ENCODE measurements at places on chromosomes 12 and 14.

- no peak for DNase-seq
Observed at GRCh38 chr12:4251967-4252366, 21.6 kb upstream of the CCND2 start.

GRCh38 chr14:32633224-32633859 lies 304.2 kb downstream of the AKAP6 start:
- no peak for DNase-seq

- DNase-seq, result no peak
Observed at GRCh38 chr12:116832353-116832752, 48.9 kb downstream of the HRK start.

- no peak for DNase-seq
Observed at GRCh38 chr12:57343703-57344378, 87.0 kb downstream of the R3HDM2 start.

DNA sequence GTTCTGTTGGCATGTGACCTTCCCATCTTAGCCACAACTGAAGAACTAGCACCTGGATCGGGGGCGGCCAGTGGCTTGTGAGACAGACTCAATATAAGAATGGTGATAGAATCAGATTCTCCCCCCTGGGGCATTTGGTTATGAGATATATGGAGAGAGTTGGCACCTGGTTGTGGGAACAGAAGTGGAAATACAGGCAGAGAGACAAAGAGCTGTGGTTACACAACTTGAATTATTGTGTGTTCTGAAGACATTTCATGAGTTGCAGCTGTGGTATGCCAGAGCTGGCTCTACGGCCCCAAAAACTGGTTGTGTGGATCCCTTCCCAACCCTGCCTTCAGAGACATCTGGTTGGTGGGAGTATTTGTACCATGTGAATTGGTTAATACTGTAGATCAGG lies 2.9 kb upstream of the MSRB3 start:
- DNase-seq, result no peak

DNA sequence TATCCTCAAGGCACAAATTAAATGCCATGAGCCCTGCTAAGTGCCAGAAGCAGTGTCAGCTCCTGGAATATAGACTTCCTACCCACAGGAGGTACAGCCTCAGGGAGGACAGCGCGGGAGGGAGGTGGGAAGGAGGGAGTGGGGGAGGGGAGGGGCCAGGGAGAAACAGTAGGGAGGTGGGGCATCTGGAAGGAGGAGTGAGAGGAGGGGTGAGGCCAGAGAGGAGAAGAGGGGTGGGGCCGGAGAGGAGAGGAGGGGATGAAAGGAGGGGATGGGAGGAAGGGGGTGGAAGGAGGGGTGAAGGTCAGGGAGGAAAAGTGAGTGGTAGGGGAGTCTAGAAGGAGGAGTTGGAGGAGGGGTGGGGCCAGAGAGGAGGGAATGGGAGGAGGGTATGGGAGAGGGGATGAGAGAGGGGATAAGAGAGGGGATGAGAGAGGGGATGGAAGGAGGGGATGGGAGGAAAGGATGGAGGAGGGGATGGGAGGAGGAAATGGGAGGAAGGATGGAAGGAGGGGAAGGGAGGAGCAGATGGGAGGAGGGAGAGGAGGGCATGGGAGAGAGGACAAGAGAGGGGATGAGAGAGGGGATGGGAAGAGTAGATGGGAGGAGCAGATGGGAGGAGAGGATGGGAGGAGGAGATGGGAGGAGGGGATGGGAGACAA lies 9.2 kb upstream of the CCDC197 start:
- no peak for DNase-seq

- DNase-seq, result no peak
Observed at GRCh38 chr12:82745807-82746206, 59.1 kb downstream of the TMTC2 start.

GRCh38 chr14:96202441-96203094 lies 2.1 kb upstream of the BDKRB2 start:
- no peak for DNase-seq

GRCh38 chr14:39876916-39877315 lies 444.7 kb upstream of the FBXO33 start:
- DNase-seq, result no peak

GRCh38 chr12:73421832-73422231 lies 1115.8 kb upstream of the ATXN7L3B start:
- DNase-seq, result no peak

DNA sequence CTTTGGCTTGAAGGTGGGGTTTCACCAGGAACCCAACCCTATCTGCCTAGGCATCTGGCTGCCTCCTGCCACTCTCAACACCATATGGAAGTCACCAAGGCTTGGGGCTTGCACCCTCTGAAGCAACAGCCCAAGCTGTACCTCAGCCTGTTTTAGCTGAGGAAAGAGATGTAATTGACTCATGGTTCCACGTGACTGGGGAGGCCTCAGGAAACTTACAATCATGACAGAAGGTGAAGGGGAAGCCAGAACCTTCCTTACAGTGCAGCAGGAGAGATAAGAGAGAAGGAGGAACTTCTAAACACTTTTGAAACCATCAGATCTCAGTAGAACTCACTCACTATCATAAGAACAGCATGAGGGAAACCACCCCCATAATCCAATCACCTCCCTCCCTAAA lies 26.9 kb downstream of the GLIPR1L1 start:
- no peak for DNase-seq

- no peak for DNase-seq
Observed at GRCh38 chr12:19675361-19675760, 236.1 kb downstream of the AEBP2 start.

GRCh38 chr12:75545636-75546035 lies 34.2 kb upstream of the KRR1 start:
- no peak for DNase-seq

- no peak for DNase-seq
Observed at GRCh38 chr14:23530375-23531055, 21.1 kb downstream of the ZFHX2 start.

- no peak for DNase-seq
Observed at GRCh38 chr14:34650786-34651584, 21.0 kb upstream of the SNX6 start.

GRCh38 chr12:106987846-106988245 lies 900 bp upstream of the MTERF2 start:
- DNase-seq, result no peak

DNA sequence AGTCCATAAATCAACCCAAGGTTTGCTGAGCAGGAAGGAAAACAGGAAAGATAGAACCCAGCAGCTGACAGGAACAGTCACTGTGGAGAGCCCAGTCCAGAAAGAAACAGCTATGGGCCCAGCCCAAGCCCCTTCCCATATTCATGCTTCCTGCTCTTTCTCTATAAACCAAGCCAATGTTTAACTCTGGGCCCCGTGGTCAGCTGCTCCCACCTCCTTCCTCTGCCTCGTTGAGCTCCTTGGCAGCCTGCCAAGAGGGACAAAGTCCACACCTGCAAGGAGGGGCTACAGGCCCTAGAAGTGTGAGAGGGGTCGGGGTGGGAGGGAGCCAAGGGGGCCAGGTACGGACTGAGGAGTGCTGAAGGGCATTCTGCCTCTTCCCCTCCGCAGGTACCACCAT lies 10.0 kb downstream of the SLC6A13 start:
- no peak for DNase-seq

GRCh38 chr14:95722525-95723190 lies 8.7 kb upstream of the TCL1A start:
- DNase-seq, result no peak

GRCh38 chr14:50967790-50968189 lies 23.5 kb upstream of the PYGL start:
- no peak for DNase-seq

- DNase-seq, result no peak
Observed at GRCh38 chr14:51616724-51617409, 34.8 kb upstream of the FRMD6 start.

DNA sequence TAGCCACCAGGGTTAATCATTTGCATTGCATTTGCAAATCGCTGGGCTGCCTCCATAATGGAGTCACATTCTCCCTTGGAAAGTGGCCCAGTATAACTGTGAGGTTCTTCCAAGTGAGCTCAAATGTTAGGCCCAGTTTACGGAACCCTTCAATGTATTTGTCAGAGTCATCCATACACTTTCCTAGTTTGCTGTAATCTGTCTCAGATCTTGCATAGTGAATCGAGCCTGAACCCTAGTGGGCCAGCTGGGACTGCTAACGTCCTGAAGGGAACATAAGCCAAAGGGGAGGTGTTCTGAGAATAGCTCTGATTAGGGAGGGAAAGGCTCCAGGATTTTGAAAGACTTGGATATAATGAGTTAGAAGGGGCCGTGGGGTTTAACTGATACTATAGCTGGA lies 406.3 kb downstream of the SLC6A15 start:
- no peak for DNase-seq

DNA sequence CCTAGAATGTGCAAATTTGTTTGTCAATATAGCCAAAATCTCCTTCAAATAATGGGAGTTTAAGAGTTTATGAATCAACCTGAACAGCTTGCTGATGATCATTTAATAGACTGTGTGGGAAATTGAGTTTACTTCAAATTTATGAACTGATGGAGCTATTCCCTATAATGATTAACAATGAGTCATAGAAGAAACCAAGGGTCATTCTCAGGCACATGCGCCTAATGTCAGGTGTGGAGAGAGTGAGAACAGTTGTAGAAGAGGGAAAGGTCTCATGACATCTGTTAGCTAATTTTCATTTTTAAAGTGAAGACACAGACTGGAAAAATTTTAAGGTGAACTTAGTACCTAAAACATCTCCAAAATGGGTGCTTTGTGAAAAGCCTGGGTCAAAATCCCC lies 191.8 kb downstream of the BMP4 start:
- DNase-seq, result no peak

DNA sequence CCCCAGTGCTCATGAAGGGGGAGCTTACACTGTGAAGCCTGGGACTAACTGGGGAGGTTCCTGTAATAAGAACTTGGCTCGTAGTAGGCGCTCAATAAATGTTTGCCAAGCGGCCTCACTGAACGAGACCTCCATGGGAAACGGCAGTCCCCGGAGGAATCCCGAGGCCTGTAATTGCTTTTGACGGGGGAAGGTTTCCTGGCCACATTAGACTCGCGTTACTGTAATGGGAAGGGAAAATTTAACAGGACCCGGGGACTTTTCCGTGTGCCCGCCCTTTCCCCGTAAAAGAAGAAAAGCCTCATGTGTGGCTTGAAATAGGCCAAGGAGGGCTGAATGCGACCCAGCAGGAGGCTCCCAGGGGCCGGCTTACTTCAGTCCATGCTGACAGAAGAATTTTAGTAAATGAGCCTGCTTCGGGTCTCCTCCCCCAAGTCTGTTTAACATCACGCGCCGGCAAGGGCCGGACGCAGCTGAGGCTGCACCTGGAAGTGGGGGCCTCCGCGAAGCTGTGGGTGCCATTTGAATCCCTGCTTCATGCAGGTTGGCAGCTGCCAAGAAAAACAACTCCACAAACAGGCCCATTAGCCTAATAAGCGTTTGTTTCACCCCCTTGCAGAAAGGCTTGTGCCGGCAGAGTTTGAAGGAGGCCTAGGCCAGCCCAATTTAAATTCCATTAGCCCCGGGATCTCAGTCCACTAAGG lies 39.8 kb upstream of the PWP1 start:
- DNase-seq, result no peak

GRCh38 chr14:53890611-53891101 lies 66.0 kb downstream of the BMP4 start:
- no peak for DNase-seq

GRCh38 chr12:6697584-6698351 lies 2.8 kb downstream of the PIANP start:
- no peak for DNase-seq

- no peak for DNase-seq
Observed at GRCh38 chr12:96502477-96502876, 13.1 kb downstream of the CFAP54 start.

DNA sequence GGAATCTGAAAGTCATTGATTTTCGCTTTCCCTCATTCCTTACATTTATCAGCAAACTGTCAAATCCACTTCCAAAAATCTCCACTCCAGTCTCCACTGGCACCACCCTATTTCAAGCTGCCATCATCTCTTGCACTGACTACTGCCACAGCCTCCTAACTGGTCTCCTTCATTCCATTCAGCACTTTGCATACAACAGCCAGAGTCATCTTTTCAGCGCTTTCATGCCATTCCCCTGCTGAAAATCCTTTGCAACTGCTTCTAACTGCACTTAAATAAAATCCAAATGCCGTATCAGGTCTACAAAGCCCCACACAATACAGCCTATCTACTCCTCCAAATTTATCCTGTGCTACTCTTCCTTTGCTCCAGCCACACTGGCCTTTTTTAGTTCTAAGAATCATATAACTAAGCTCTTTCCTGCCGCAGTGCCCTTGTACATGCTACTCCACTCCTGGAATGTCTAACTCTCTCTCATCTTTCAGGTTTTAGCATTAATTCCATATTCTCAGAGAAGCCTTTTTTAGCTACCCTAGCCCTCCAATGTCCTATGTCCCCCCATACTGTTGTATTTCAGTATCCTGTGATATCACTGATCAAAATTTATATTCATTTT lies 21.6 kb downstream of the FERMT2 start:
- DNase-seq, result no peak

GRCh38 chr14:102883089-102883541 lies 39.3 kb upstream of the AMN start:
- no peak for DNase-seq
